ENCODE measurements at places on chromosomes 16 and 17.

DNA sequence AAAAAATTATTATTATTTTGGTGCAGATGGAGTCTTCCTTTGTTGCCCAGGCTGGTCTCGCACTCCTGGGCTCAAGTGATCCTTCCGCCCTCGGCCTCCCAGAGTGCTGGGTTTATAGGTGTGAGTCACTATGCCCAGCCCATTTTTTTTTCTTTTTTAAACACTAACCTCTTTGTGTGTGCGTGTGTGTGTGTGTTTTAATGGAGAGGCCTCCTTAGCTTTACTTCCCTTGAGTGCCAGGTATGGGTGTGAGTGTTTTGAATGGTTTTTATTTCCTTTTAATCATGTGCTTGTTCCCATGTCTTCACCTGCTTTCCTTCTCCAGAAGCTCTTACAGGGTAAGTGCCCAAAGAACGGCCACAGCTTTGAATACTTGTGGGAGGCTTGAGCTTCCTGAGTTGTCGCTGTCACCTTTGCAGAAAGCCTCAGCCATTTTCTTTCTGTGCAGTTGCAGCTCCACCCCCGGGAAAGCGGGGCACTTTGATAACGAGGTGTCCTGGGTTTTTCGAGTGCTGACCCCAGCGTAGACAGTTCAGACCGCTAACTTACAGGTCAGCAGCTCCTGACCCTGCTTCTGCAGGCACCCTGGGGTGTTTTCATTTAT is 22.6 kb downstream of the AKAP1 start:
- peak; percentile 22 for DNase-seq

- no peak for DNase-seq
These were observed 62.3 kb downstream of the ZDHHC7 start for GRCh38 chr16:84948851-84949610.

- DNase-seq, result peak; percentile 73
These were observed 21.4 kb downstream of the KCNJ12 start for GRCh38 chr17:21397341-21398190.

DNA sequence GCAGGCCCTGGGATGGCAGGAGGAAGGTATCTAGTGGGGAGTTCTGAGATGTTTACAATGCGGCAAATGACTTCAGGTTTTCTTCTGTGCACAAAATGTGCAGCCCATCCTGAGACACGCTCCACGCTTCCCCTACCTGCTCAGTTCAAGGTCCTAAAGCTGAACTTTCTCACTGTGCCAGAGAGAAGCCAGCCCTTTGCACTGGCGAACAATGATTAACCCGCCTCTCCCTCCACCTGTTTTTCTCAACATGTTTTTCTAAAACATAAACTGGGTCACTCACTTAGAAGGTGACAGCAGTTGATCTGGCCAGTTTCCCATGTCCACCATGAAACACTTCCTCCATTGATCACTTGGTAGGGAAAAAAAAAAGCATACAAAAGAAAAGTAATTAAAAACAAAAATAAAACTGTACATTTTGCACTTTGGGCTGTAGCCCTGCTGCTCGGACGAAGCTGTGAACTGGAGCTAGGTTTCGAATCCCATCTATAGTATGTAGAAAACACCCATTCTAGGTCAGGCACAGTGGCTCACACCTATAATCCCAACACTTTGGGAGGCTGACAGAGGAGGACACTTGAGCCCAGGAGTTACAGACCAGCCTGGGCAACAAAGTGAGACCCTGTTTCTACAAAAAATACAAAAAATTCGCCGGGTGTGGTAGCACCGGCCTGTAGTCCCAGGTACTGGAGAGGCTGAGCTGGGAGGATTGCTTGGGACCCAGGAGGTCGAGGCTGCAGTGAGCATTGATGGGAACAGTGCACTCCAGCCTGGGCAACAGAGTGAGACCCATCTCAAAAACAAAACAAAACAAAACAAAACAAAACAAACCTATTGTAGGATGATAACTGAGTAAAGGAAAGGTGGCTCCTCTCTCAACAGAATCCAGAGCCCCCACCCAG is 6.1 kb upstream of the G6PC1 start:
- no peak for DNase-seq

DNA sequence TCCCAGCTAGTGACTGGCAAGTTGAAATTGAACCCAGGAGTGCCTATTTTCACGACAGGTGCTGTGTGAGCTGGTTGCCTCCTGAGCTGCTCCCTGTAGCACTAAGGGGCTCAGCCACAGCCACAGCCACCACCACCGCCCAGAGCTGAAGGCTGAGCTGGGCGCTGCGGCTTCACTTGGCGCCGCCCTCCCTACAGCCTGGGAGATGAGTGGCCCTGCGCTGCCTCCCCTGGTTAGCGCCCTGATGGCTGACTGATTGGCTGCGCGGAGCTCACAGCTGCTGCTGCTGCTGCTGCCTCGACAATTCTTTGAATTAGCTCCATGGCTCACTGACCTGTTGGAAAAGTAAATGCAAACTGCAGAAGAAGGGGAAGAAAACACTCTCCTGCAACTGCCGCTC is 91.8 kb upstream of the TMEM132E start:
- no peak for DNase-seq

DNA sequence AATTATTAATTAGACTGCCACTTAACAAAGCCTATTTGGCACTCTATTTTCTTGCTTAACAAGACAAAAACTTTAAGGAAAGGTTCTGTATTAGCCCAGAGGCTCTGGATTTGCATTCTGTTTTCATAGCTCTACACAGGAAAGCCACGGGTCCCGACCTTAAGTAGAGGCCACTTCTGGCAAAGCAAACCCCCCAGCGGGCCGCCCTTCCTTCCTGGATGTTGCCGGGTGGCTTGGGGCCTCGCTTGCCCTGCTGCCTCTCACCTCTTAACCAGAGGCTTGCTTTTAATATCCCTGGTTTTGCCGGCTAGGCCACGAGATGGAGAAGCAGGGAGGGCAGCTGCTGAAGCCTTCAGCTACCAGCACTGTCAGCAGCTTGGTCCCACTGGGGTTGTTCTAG is 4.4 kb downstream of the RTN4RL1 start:
- no peak for DNase-seq

DNA sequence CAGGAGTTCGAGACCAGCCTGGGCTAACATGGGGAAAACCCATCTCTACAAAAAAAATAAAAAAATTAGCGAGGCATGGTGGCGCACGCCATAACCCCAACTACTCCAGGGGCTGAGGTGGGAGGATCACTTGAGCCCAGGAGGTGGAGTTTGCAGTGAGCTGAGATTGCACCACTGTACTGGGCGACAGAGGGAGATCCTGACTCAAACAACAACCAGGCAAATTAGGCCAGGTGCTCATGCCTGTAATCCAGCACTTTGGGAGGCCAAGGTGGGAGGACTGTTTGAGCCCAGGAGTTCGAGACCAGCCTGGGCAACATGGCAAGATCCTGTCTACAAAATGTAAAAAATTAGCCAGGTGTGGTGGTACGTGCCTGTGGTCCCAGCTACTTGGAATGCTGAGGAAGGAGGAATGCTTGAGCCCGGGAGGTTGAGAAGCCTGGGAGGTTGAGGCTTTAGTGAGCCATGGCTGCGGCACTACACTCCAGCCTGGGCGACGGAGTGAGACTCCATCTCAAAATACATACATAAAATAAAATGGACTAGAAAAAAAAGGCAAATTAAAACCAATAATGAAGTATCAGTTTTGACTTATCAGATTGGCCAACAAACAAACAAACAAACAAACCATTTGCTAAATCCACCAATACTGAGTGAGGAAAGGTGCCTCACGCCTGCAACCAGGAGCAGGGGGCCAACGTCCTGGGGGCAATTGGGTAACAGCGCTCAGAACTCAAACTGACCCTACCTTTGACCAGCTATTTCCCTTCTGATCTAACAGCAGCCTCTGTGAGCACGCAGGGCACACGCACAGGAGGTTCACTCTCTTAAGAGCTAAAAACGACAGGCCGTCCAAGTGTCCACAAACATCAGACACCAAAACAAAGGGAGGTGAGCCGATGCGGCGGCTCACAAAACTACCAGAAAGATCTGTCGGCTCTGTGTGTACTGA is 19.4 kb upstream of the FASN start:
- no peak for DNase-seq

DNA sequence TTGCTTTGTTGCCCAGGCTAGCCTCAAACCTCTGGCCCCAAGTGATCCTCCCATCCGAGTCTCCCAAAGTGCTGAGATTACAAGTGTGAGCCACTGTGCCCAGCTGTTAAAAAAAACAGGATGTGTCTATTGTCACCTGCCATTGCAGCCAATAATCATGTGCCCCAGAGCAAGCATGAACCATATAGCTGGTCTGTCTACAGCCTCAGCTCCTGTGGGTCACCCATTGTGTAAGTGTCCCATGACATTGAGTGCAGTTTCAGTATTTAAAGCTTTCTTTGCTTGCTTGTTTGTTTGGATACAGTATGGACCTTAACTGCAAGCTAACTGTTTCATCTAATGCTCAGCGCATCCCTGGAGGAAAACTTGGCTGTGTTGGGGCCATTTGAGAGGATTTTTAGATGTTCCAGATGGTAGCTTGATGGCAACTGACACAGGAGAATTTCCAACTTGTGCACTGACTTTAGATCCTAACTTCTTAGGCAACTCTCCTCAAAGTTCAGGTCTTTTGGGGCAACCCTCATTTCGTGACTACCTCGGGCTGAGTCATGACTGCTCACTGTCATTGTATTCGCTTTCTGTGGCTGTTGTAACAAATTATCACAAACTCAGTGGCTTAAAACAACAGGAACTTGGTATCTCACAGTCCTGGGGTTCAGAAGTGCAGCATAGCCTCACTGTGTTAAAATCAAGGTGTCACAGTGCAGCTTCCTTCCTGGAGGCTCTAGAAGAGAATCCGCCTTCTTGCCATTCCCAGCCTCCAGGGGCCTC is 30.3 kb upstream of the ADORA2B start:
- no peak for DNase-seq

- DNase-seq, result no peak
These were observed 129.9 kb downstream of the MGAT5B start for GRCh38 chr17:76997981-76998531.

DNA sequence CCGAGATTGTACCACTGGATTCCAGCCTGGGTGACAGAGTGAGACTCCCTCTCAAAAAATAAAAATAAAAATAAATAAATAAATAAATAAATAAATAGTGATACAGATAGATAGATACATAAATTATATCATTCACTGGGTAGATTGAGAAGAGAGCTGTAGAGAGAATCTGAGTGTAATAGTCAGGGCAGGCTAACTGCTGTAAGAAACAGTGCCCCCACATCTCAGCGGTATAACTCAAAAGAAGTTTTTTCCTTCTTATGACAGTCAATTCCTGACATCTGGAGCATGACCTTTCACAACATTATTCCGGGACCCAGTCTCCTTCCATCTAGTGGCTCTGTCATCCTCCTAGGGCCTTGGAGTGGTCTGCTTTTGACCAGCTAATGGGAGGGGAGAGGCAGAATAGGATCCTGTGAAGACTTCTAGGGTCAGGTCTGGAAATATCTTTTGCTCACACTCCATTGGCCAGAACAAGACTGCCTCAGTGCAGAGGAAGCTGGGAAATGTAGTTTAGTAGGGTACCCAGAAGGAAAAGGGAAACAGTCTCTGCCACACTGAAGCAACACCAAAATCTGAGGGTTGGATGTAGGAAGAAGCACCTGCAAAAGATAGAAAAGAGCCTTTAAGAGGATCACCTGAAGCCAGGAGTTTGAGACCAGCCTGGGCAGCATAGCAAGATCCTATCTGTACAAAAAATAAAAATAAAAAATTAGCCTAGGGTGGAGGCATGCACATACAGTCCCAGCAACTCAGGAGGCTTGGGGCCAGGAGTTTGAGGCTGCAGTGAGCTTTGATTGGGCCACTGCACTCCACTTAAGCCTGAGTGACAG is 3.0 kb upstream of the QPRT start:
- peak; percentile 66 for DNase-seq

GRCh38 chr17:82901356-82901755 is 61.5 kb upstream of the ZNF750 start:
- DNase-seq, result no peak

- DNase-seq, result no peak
These were observed 16.7 kb upstream of the OR1F1 start for GRCh38 chr16:3171181-3171854.

- no peak for DNase-seq
These were observed 363.9 kb upstream of the CDH5 start for GRCh38 chr16:66002601-66003000.

DNA sequence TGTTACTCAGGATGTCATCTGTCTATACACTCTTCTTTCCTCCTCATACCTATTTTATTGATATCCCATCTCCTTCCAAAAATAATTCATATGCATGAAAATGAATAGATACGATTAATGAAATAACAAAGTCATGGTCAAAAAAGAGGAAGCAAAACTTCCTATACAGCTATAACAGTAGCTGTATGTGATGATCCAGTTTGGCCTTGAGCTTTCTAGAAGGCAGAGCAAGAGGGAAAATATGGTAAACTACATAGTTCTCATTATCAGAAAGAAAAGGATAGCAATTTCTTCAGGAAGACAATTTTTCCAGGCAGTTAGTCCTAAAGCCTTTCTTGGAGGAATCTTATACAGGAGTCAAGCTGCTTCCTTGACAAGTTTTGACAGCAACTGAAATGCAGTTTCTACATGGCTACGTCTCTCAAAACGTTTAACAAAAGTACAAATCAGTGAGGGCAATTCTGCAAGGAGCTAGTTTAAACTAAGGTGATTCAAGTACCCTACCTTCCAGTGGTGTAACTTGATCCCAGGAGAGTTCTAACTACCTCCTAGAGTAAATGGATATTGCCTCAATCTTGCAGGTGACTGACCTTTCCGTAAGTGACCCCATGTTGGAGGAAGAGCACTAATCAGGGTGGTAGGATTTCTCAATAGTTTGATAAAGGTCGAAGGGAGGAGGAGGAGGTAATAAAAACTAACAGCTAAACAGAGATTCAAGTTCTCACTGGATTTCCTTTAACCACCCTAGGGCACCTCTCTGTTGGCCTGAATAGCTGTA is 1.0 kb downstream of the SPAG5 start:
- no peak for DNase-seq

DNA sequence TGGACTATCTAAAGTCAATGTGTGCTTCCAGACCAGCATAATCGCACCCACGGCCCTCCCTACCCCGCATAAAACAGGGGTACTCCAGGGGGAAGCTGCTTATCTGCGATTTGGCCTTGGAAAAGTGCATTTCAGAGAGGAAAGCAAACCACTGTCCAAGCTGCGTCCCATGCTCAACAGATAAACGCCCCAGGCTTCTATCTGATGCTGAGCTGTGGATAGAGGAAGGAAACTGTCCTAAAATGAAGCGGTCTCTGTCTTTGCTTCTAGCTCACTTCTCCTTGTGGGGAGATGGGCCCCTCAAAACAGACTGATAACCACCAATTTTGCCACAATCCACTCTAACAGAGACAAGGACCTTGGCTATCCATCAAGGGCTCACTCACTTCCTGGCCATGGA is 160.5 kb upstream of the TNRC6C start:
- DNase-seq, result no peak

DNA sequence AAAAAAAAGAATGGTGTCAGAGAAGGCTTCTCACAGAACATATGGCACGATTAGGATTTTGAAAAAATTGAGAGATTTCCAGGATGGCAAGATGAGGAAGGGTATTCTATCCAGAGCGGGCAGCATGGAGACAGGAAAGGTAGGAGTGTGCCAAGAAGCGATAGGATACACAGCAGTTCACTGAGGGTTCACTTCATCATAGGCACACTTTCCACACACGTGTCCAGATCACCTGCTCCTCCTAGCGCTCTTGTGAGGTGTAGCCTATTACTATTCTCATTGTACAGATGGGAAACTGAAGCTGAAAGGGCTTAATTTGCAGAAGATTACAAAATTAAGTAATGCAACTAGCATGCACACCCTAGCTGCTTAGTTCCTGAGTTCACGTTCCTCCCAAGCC is 6.2 kb upstream of the ELAC2 start:
- no peak for DNase-seq

- DNase-seq, result no peak
These were observed 15.9 kb upstream of the LCMT1 start for GRCh38 chr16:25095636-25096035.
